ENCODE measurements at places on chromosomes 13 and 19.

DNA sequence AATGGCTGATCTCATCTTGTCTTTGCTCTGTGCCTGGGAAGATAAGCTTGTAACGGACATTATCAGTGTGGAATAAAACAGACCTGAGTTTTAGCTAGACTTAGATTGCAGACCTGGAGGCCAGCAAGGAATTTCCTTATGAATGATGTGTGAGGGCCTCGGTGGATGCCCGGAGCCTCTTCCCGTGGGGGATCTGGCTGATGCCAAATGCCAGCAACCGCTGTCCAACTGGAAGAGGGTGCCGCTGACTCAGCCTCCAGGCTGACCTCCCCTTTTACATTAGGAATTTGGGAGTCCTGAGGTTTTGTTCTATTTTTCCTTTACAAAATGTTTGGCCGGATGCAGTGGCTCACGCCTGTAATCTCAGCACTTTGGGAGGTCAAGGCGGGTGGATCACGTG, 19.6 kb upstream of the LILRA2 start:
- DNase-seq = no peak

GRCh38 chr19:46533078-46533620, 37.5 kb upstream of the PNMA8B start:
- DNase-seq = no peak

DNA sequence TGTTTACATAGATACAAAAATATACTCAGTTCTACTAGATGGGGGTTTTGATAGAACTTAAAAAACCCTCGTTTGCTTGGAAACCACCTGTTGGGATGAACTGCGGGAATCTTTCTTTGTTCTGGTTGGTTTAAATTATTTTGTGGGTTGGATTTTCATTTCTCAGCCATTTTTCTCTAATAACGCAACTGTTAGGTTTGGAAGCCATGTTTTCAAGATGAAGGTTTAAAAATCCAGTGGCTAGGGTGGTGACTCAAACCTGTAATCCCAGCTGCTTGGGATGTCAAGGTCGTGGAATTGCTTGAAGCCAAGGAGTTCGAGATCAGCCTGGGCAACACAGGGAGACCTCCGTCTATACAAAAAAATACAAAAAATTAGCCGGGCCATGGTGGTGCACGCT, 1.6 kb downstream of the URI1 start:
- DNase-seq = no peak

- no peak for DNase-seq
Observed at GRCh38 chr19:16969135-16969534, 57.5 kb downstream of the CPAMD8 start.

GRCh38 chr19:48967346-48968178, 2.5 kb downstream of the FTL start:
- DNase-seq = no peak

GRCh38 chr19:18297308-18297707, 15.9 kb upstream of the JUND start:
- no peak for DNase-seq

GRCh38 chr13:33213024-33213768, 72.4 kb downstream of the STARD13 start:
- no peak for DNase-seq

DNA sequence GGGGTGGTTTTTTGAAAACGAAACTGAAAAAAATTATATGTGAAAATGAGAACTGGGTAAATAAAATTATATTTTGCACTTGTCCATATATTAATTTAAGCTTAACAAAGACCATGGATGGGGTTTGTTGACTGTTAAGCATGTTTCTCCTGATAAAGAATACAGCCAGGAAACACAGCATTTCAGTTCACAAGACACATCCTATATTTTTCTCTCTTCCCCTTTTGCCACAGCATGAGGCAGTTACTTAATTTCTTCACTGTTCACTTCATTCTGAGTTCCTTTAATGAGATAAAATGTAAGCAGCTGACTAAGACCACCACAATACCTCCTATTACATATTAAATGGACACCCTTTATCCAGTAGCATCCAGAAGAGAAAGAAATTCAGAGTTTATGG, 64.0 kb downstream of the RXFP2 start:
- DNase-seq = no peak

DNA sequence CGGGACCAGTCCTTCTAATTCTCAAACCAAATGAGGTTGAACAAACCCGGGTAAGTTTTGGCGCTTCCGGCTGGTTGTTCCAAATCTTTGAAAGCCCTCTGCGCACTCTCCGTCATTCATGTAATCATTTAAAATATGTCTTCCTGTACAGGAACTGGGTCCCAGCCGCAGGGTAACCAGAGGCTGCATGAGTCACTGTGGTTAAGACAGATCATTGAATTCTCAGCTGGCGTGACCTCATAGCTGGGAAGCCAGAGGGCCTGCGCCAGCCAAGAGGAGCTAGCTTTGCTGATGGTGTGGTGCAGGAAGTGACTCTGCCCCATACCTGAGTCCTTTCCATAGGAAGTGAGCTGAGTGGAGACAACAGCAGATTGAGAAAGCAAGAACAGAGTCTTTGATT, 135.2 kb downstream of the TSHZ3 start:
- DNase-seq = no peak

- no peak for DNase-seq
Observed at GRCh38 chr13:26590379-26590778, 32.9 kb downstream of the WASF3 start.

DNA sequence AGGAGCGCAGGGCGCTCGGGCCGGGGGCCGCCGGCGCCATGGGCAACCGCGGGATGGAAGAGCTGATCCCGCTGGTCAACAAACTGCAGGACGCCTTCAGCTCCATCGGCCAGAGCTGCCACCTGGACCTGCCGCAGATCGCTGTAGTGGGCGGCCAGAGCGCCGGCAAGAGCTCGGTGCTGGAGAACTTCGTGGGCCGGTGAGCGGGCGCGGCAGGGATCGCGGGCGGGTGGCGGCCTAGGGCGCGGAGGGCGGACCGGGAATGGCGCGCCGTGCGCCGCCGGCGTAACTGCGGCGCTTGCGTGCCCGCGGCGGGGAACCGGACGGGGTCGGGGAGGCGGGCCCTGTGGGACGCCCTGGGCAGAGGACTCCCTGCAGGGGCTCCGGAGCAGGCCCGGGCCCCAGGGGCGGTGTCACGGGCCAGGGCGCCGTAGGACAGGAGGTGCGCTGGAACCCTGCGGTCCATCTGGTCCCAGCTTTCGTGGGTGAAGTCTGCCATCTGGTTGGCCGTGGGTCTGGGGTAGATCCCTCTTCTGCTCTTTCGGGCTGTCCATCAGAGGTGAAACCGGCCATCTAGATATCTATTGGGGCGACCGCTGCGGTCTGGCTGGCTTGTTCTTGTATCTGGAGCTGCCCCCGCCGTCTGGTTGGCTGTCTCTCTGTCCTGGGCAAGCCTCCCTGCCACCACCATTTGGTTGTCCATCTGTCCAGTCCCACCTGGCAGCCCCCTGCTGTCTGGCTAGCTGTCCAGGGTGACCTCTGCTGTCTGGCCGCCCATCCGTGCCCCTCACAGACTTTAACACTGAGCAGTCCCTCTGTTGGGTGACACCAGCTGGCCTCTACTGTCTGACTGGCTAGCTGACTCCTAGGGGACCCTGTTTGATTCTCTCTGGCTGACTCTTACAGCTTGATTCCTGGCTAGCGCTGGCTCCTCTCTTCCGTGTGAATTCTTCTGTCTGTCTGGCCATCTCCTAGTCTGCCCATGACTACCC, 622 bp downstream of the DNM2 start:
- DNase-seq = no peak

DNA sequence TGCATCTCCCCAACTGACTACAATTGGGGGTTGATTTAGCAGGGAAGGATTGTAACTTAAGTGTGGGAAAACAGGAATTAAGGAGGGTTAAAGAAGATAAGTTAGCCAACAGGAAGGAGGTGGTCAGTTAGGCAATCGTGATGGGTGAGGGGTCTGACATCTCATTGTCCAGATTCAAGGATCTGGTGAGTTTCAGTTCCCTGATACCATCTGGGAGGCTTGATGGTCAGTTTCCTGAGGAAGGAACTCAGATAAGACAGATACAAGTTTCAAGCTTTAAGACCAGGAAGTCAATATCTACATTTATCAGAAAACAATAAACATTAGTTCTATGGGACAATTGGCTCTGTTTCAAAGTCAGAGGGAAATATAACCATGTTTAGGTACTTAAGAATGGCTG, 601.8 kb downstream of the SLITRK6 start:
- DNase-seq = no peak

- DNase-seq = no peak
Observed at GRCh38 chr13:93260591-93260990, 34.0 kb downstream of the GPC6 start.

GRCh38 chr13:34148359-34148758, 330.4 kb downstream of the RFC3 start:
- no peak for DNase-seq

- DNase-seq = no peak
Observed at GRCh38 chr13:43676320-43676719, 110.5 kb downstream of the ENOX1 start.

DNA sequence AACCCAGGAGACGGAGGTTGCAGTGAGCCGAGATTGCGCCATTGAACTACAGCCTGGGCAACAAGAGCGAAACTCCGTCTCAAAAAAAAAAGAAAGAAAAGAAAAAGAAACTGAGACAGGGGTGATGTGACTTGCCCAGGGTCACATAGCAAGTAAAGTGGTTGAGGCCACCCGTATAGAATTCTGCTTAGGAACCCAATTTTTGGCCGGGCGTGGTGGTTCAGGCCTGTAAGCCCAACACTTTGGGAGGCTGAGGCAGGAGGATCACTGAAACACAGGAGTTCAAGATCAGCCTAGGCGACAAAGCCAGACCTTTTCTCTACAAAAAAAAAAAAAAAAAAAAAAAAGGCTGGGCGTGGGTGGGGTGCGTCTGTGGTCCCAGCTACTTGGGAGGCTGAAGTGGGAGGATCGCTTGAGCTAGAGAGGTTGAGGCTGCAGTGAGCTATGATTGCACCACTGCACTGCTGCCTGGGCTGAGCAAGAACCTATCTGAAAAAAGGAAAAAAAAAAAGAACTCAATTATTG, 1.3 kb downstream of the SNRPA start:
- DNase-seq = no peak

DNA sequence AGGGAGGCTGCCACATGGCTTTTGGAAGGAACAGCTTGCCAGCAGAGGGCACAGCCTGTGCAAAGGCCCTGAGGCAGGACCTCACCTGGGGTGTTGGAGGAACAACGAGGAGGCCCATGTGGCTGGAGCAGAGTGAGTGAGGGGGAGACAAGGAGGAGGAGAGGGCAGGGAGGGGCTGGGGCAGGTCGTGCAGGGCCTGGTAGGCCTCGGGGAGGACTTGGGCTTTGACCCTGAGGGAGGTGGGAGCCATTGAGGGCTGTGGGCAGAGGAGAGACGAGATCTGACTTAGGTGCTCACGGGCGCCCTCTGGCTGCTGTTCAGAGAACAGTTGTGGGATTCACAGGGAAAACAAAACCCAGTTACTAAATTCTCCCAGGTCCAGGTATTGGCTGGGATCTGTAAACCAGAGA, 25.2 kb downstream of the ZNRF4 start:
- DNase-seq = no peak

- DNase-seq = no peak
Observed at GRCh38 chr13:49063011-49063410, 87.3 kb downstream of the FNDC3A start.

- DNase-seq = no peak
Observed at GRCh38 chr13:107574517-107575210, 640.7 kb downstream of the LIG4 start.

DNA sequence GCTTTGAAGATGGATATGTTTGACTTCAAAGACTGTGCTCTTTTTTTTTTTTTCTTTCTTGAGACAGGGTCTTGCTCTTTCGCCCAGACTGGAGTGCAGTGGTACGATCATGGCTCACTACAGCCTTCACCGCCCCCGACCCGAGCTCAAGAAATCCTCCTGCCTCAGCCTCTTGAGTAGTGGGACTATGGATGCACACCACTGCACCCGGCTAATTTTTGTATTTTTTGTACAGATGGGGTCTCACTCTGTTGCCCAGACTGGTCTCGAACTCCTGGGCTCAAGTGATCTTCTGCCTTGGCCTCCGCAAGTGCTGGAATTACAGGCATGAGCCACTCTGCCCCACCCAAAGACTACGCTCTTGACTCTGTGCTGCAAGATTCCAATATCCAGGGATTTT, 50.4 kb downstream of the SPTBN4 start:
- DNase-seq = no peak

GRCh38 chr13:39257642-39258041, 219.4 kb downstream of the NHLRC3 start:
- DNase-seq = no peak

GRCh38 chr13:110213461-110214074, 93.4 kb downstream of the COL4A1 start:
- DNase-seq = no peak

GRCh38 chr13:27533155-27533643, 82.8 kb upstream of the MTIF3 start:
- no peak for DNase-seq
